Activated CD4-positive, alpha-beta T cell treated with anti-CD3 and anti-CD28 coated beads for 36 hours (primary cell): ENCODE measurements at places on chromosomes 11 and 22.

GRCh38 chr22:36277482-36278291 is 24.8 kb downstream of the APOL1 start:
- DNase-seq, result peak; percentile 88

DNA sequence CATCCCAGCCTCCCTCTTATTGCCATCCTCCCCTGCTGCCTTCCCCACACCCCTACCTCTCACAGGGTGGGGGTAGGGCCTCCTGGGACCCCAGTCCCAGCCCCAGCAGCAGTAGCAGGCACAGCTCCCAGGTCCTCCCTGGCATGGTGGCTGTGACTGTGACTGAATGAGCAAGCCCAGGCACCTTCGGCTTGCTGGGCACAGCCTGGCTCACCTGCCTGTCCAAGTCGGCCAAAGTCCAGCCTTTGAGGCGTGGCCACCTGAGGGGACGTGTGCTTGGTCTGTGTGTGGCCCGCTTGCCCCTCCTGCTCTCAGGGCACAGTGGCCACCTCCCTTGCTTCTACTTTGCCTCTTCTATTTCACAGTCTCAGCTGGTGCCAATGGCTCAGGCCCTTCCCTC is at the start of gene TREH:
Gene TREH, minus strand, starts transcription at position 168 of the 400 bp plus-strand sequence. Its CDS starts 23 bp downstream, at position 145.
- DNase-seq, result no peak

GRCh38 chr11:66857234-66857926 is 516 bp downstream of the LRFN4 start:
- DNase-seq, result no peak

GRCh38 chr11:119352857-119353260 is 6.4 kb upstream of the MFRP start:
- DNase-seq, result no peak

DNA sequence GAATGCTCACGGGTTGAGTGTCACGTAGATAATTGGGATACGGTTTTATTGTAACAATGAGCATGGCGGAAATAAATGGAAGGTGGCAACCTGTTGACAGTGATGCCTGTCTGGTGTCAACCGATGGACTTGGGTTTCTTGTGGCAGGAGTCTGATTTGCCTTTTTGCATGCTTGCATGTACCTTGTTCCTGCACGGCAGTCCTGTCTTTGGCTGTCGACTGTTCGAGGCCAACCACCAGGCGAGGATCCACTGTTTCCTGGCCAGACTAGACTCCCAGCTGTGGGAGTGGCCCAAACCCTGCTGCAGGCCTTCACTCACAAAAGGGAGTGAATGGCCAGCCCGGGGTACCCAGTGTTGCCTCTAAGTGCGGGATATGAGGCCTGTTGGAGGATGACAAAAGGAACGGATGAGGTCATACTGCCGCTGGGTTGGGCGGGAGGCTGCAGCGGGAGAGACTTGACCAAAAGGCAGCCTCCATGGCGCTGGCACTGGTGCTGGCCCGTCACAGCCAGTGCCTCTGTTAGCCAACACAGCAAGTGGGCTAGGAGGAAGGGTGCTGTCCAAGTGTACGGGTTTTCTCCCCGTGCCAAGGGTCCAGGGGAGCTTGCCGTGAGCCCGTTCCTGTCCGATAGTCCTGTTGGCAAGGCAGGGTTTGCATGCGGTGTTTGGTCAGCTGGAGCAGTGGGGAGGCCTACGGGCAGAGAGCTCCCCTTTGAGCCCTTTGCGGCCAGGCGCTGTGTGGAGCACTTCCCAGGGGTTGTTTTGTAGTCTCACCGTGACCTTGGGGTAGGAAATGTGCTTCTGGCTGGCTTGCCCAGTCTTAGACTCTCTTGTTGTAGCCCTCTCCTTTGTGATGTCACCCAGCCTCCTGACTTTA is 974 bp downstream of the DGCR8 start:
- peak; percentile 45 for DNase-seq

- no peak for DNase-seq
These were observed 4.4 kb upstream of the MISFA start for GRCh38 chr11:18594999-18595749.

DNA sequence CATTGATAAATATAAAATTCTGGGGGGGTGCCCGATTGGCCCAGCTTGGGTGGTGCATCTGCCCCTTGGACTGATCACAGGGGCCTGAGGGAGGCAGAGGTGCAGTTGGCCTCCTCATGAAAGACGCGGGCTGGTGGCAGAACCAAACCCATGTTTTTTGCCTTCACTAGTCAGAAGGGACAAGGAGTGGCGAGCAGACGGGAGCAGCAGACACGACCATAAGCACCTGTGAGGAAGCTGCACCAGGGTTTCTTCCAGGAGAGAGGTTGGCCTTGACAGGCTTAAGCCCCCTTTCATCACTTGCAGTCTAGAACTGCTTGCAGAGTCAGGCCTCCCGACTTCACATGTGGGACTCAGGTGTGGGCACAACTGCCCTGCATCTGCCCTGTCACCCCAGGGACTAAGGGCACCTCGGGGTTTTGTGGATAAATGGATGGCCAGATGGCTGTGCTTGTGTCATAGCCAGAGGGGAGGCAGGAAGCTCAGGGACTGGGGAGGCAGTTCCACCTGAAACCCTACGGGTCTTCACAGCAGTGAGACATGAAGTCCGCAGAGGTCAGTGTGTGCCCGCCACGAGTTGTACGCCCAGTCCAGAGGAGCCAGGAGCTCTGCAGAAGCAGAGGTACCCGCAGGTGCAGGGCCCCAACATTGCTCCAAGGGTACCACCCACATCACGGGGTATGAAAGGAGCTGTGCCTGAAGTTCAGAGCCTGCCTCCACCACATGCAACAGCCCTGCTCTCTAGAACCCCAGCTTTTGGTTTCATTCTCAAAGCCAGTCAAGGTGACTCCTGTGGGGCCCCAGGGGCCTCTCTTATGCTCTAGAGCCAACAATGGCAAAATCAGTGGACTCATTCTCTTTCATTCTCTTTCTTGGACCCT is 18.2 kb upstream of the SYT13 start:
- no peak for DNase-seq

GRCh38 chr22:36151006-36151595 is 9.5 kb downstream of the APOL3 start:
- no peak for DNase-seq
